HTR-8/SVneo (cell line): ENCODE measurements at places on chromosomes 11 and 22.
A peak's percentile ranks its signal among the peaks of the same experiment; 100 is the strongest.

DNA sequence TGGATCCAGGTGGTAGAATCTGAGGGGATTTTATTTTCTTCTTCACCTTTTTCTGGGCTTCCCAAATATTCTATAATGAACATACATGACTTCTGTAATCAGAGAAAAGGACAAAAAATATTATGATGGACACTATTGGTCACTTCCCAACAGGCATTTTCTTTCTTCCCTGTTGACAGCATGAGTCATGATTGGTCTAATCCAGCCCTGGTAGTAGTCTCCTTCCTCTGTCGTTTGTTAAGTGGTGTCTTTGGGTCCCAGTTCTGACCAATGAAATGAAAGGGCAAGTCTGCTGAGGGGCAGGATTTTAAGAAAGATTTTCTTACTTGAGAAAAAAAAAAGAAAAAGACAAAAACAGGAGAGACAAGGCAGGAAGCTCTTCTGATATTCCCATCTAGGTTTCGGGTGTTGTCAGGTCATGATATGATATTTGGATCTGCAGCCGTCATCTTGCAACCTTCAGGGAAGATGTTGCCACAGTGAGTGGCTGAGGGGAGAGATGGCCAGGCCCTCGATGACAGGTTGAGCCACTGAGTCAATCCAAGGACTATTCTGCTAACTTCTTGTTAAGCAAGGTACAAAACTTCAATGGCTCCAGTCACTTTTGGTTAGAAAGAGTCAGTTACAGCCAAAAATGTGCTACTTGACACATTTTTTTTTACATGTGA, 23.3 kb upstream of the PLEKHB1 start:
- DNase-seq = no peak

DNA sequence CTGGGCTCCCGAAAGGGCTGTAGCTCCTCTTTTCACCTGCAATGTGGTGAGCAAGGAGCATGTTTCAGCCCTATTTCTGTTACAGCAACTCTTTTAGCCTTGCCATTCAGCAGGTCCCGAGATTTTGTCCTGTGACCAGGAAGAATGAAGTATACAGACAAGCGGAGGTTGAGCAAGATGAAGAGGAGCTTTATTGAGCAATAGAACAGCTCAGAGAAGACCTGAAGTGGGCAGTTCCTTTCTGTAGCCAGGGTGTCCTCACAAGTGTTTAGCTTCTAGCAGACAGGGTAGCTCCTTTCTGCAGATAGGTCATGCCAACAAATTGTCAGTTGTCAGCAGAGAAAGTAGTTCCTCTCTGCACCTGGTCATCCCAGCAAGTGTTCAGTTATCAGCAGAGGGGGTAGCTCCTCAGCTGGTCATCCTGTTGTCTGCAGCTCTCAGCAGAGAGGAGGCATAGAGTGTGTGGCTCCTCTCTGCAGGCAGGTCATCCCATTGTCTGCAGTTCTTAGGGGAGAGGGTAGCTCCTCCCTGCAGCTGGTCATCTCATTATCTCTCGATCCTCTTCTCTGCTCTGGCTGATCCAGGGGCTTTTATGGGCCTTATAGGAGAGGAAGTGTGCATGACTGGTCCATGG, 5.4 kb upstream of the OR56A4 start:
- DNase-seq = no peak

DNA sequence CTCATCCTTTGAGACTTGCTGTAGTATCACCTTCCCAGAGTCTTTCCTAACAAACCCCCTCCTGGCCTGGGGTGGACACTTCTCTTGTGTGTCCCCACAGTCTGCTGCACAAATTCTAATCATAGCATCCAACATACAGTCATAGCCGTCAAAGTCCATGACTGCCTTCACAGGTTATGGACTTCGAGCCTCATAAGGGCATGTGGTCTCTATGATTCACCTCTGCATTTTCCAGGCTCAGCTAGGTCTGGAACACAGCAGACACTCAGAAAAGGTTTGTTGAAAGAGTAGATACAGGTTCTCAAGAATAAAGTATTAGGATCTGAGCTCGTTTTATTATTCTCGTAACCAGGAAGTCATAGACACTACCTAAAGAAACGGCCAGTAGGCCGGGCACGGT, 13.2 kb upstream of the SCUBE2 start:
- no peak for DNase-seq

DNA sequence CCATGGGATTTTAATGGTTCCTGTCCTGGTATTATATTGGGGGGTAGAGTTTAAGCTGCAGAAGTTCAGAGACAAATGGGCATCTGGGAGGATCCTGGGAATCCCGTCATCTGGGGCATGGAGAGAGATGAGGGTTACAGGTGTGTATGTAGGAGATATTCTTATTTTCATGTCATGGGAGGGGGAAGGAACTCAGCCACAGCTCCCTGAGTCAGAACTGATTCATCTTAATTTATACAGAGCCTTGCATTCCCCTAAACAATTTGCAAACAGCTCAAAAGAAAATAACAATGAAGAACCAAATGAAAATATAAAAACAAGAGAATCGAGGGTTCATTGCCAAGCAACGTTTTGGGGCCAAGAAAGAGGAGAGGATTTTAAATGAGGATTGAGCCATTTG, 155.9 kb upstream of the TBCEL start:
- DNase-seq = no peak

- no peak for DNase-seq
These were observed 23.8 kb downstream of the UPB1 start for GRCh38 chr22:24518771-24519485.

GRCh38 chr11:96815236-96815635, 425.4 kb downstream of the JRKL start:
- DNase-seq = no peak

- no peak for DNase-seq
These were observed 25.8 kb upstream of the ST3GAL4 start for GRCh38 chr11:126329644-126330211.

GRCh38 chr11:112470355-112470754, 209.7 kb upstream of the PLET1 start:
- peak; percentile 26 for DNase-seq

DNA sequence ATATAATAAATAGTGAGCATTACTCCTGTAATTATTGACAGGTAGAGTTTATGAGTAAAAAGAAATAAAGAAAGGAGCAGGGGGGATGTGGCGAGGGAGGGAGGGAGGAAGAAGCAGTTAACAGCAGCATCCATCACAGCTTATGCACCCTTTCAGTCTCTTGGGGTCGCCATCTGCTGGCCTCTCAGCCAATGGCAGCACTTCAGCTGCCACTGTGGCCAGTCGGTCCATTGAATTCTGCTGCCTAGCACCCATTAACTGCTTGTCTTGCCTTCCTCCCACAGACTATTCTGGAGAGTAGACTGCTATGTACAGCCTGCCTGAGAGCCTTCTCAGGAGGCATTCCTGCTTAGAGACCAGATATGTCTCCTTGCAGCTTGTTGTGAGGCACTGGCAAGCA, 388.3 kb downstream of the TENM4 start:
- no peak for DNase-seq

DNA sequence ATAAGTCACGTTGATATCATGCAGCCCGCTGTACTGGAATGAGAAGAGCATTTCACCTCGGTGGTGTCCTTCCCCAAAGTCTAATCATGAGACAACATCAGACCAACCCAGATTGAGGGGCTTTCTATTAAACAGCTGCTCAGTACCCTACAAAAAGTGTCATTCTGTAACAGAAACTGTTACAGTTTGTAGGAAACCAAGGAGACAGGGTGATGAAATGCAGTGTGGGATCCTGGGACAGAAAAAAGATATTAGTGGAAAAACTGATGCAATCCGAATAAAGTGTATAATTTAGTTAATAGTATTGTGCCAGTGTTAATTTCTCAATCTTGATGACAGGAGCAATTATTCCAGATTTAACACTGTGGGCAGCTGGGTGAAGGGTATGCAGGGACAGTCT, 128.0 kb downstream of the MICAL2 start:
- DNase-seq = no peak

DNA sequence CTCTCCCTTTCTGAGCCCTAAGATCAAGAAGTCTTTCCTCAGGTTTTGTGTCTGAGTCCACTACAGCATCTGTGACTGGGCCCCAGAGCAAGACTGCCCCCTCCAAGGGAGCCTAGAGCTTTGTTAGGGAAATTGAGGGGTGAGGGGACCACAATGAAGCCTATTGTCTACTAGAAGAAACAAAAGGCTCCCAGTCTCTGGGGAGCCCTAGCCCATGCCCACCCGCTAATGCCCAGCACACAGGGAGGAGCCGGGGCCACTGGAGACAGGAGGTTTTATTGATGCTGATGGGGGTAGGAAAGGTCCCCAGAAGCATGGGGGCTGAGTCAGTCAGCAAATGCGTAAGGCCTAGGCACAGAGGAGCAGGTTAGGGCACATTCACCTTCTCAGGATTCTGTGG, 14.0 kb downstream of the RHOG start:
- no peak for DNase-seq

DNA sequence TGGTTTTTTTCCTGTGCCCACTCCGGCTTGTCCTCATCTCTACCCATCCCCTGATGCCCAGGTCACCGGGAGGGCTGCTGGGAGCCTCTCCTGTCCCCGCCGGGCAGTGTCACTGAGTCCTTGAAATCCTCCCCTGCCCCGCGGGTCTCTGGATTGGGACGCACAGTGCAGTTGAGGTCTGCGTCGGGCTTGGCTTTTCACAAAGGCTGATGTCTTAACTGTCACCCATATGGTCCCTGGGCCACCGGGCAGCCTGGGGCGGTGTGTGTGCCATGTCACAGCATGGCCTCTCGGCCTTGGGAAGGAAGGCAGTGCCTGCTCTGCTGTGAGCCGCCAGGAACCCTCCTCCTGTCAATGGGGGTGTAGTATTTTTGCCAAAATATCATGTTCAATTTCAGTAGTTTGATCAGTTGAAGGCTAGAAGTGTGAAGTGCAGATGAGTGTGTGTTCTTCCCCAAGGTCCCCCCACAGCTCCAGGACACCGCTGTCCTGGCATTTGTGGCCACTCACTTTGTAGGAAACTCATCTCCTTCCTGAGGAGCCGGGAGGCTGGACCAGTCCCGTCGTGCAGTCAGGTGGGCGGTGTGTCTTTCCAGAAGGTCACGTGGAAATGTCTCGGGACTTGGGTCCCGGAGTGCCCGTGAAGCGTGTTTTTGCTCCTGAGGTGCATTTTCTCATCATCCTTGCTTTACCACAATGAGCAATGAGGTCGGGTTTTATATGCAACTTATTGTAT, 37.6 kb downstream of the CTTN start:
- DNase-seq = no peak

- no peak for DNase-seq
These were observed 3.3 kb upstream of the TRIM29 start for GRCh38 chr11:120141113-120141767.

DNA sequence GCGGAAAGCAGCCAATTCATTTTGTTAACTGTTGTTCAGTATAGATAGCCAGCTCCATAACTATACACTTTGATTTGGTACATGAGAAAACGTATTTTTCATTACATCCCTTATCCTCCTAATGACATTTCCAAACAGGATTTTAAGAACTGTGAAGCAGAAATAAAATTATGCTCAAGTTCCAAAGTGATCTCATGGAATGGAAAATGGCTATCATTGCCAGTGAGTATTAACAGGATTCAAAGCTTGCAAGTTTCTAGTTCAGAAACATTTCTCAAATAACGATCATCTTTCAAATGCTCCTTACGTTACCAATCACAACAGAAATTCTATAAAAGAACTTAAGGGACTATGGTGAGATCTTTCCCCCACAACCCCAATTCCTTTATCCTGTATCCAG, 53.7 kb downstream of the CADM1 start:
- DNase-seq = no peak

- no peak for DNase-seq
These were observed 11.7 kb downstream of the MICAL2 start for GRCh38 chr11:12122083-12122482.

DNA sequence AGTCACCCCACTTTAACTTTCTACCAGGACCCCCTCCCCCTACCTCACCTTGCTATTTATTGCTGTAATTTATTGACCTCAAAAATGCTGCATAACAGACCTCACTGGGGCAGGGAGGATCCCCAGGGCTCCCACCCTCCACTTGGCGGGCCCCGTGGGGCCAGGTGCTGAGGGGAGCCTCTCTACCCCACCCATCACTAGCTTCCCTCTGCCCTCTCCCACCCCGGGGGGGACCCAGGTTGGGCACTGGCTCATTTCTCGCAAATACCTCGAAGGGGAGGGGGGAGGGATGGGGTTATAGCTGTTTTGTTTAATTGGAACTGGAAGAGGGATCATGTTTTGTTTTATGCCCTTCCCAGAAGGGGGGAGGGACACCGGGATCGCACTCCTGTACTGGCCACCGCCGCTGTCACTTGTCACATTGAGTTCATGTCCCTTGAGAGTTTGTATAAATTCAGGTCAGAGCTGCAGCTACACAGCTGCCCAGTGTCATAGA, 16.3 kb upstream of the TMEM191C start:
- DNase-seq = no peak

DNA sequence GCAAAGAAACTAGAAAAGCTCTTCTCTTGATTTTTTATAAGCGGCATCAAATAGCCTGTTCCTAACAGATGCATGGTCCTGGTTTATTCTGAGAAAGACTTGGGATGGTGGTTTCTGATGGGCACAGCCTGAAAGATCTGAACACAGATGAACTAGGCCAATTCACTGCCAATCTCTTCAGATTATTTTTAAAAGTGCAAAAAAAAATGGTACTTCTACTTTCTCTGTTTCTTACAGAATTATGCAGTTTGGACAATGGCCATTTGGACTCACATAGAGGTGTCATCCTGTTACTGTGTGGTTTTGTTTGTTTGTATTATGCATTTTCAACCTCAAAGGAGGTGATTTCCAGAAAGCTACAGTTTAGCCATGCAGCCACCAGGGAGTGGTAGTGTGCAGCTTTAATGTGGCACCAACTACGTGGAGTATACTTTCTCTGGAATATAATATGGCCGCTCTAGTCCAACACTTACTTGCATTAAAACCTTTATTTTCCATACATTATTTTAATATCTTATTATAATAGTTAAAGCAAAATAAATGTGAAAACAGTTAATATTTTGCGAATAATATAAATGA, 469.8 kb upstream of the KIRREL3 start:
- DNase-seq = no peak

DNA sequence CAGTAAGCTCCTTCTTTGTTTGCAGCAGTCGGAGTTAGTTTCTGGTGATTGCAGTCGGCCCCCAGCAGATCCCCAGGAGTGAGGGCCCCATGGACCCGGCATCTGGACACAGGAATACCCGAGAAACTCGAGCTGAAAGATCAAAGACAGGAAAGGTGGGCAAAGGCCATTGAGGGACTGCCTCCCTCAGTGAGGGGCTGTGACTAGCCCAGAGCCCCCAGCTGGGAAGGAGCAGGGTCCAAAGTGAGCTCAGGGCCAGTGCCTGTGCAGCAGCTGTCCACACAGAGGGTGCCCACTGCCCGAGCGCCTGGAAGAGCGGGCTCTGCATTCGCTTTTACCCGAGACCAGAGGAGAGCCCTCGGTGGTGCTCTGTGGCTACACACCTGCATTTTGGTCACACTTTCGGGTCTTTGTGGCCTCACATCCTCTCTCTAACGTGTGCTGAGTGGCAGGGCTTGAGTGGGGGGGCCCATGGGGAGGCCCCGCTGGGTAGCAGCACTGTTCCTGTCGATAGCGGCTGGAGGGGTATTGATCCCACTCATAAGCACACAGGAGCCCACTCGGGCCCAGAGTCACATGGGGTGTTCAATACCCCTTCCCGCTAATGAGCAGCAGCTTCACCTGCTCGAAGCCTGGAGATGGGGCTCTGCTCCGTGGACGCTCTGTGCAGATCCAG, 532.9 kb downstream of the TBC1D22A start:
- no peak for DNase-seq
